ENCODE measurements at places on chromosomes 13 and 19. TPM values are rescaled to one million over a fixed set of nuclear protein-coding genes. Genes with fewer than 3 reads are reported as not detected.

- ATAC-seq: no peak
Observed at GRCh38 chr19:3528539-3529211, 10.3 kb upstream of the TEKTIP1 start.

- no peak for ATAC-seq
Observed at GRCh38 chr19:52710538-52710937, 24.3 kb downstream of the ZNF611 start.

The PTBP1 gene
- total RNA-seq: 726 TPM

DNA sequence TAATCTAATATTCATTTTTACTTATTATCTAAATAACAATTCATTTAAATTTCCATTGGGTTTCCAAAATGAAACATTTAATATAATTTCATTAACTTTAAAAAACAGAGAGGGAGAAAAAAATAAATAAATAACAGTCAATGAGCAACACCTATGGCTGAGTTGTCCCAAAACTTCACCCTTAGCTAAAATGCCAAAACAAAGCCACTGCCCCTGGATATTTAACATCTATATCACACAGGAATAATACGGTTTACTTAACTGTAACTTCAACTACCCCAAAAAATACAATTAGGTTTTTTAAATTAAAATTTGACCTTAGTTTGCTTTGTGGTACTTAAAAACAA, 541 bp downstream of the ELF1 start:
- no peak for ATAC-seq

DNA sequence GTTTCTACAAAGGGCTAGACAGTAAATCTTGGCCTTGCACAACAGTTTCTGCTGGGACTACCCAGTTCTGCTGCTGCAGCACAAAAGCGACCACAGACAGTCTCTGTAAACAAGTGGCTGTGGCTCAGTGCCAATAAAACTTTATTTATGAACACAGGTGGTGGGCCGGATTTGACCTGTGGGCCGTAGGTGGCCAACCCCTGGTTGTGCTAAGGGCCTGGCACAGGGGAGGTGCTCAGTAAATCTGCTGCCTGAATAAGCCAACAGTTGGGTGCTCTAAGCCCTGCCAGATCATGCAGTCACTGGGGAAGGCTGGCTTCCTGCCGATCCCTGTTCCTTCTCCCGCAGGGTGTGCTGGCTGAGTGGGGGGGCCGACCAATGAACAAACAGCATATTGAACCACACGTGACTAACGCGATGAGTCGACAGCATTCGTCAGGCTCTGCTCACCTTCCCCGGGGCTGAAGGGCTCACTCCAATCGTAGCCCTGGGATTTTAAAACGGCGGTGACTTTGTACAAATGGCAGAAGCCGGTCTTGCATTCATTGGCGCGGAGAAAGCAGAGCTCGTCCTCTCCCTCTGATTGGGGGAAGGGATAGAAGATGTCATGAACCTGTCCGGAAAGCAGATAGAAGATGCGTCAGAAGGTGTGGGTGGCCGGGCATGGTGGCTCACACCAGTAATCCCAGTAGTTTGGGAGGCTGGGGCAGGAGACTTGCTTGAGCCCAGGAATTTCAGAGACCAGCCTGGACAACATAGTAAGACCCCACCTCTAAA, 24.3 kb upstream of the MYDGF start:
- ATAC-seq: no peak

GRCh38 chr13:44104197-44104490, 224.4 kb downstream of the LACC1 start:
- no peak for ATAC-seq

The DUS3L gene
- 46.8 TPM for total RNA-seq

The CD37 gene
- total RNA-seq: 168 TPM

GRCh38 chr13:94050039-94050438, 429.4 kb downstream of the DCT start:
- no peak for ATAC-seq
